ENCODE measurements at places on chromosomes 13 and 19.
A peak's percentile ranks its signal among the peaks of the same experiment; 100 is the strongest.

DNA sequence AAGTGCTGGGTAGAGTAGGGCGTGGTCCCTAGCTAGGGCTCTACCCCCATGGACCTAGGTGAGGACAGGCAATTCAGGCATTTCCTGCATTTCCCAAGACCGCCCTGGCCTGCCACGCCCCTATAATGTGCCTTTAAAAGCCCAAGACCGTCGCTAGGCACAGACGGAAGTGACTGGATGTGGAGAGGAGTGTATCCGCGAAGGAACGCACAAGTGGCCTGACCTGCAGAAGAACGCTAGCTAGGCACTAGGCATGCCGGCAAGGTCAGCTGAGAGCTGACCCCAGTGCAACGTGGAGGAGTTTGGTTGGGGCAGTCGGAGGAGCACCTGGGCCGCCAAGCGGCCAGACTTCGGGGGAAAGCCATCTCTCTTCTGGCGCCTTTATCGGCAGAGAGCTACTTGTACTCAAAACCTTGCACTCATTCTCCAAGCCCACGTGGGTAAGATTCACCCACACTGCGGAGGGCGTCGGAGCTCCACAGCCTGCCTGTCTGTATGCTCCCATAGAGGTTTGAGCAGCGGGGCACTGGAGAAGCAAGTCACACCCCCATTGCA is 370.0 kb downstream of the FGF9 start:
- peak; percentile 1 for DNase-seq

DNA sequence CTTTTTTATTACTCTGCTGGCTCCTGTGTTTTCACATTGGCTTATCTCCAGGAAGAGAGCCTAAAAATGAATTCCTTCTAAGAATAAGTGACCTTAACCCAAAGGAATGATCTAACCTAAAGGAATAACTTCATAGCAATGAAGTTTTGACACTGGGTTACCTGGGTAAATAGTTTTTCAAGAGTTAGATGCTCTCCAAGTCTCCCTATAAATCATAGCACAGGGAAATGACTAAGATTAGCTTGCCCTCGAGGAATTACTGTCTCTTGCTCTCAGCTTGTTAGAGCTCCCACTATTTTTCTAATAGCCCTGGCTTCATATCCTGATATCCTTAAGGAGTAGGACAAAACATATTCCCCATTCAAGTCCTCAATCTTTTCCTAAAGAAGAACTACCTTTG is 66.3 kb downstream of the SPRY2 start:
- no peak for DNase-seq

GRCh38 chr19:38596057-38596981 is 21.4 kb downstream of the MAP4K1 start:
- peak; percentile 62 for DNase-seq

DNA sequence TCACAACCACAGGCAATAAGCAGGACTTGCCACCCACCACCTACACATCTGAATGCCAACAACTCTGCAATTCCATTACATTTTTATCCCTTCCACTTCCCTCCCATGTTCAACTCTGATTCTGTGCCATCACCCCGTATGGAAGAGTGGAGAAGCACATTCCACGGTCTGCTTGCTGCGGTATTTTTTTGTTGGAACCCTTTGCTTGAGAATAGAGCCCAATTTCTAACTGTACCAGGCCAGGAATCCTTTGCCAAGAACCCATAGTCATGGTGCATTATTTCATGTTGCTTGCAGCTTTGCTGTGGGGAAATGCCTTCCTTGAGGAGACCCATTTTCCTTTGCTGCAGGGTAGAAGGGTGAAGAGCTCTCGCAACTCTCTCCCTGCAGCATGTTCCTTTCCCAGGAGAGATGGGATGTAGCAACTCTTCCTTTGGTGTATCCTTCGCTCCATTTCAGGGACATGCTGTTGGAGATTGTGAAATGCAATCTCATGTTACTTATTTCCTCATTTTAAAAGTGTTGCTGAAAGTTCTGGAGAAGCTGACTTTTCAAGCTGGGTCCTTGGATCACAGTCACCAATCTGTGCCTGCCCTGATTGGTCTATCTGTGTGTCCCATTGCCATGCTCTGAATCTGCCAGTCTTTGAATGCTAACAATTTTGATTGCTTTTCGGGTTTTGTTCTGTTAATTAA is 69.8 kb upstream of the STARD13 start:
- peak; percentile 16 for DNase-seq

DNA sequence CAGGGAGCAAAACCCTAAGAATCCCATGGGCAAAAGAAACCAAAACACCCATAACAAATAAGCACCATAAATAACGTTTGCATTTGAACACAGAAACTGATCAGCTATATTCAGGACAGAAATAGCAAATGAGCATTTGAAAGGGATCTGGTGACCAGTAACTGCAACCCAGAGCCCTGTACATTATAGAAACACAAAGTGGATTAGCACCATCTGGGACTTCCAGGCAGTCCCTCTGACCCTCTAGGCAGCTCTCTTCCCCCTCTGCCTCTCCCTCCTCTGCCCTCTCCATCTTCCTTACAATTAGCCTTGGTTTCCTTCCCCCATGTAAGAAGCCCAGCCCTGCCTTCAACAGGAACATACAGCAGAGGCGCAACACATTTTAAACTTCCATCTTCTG is 215.0 kb downstream of the DCLK1 start:
- no peak for DNase-seq

GRCh38 chr13:99223587-99223986 is 22.9 kb downstream of the UBAC2 start:
- no peak for DNase-seq

- no peak for DNase-seq
Observed at GRCh38 chr19:40341601-40342482, 6.4 kb downstream of the C19orf47 start.

DNA sequence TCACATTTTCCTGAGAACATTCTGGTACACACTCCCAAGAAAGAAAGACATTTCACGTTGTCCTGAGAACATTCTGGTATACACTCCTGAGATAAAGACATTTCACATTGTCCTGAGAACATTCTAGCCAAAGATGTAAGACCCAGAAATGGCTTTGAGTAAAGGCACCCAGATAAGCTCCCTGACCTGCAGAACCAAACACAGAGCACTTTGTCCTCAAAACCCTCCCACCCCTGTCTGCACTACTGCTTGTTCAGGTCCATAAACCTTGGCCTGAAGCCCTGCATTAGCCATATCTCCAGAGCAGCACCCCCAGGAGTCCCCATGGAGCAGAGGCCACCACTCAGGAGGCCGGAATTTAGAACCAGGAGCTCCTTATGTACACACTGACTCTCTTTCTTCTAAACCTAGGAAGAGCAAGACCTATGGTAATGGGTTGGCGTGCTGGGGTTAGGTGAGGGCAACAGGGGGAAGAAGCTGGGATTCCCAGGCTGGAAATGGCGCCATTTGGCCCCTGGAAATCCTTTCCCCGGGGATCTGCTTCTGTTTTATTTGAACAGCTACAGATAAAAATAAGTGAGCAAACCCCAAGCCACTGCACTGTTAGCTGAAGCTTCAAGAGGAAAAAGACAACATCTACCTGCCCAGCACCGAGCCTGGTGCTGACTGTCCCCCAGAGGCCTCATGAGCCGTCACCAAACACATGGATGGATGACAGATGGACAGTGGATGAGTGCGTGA is 13.7 kb downstream of the GAS6 start:
- no peak for DNase-seq

- DNase-seq = peak; percentile 89
Observed at GRCh38 chr13:95226932-95227695, 74.1 kb downstream of the ABCC4 start.

GRCh38 chr19:30206187-30206586 is 166.0 kb upstream of the ZNF536 start:
- DNase-seq = no peak

- DNase-seq = no peak
Observed at GRCh38 chr19:46907880-46908279, 47.1 kb downstream of the ARHGAP35 start.

DNA sequence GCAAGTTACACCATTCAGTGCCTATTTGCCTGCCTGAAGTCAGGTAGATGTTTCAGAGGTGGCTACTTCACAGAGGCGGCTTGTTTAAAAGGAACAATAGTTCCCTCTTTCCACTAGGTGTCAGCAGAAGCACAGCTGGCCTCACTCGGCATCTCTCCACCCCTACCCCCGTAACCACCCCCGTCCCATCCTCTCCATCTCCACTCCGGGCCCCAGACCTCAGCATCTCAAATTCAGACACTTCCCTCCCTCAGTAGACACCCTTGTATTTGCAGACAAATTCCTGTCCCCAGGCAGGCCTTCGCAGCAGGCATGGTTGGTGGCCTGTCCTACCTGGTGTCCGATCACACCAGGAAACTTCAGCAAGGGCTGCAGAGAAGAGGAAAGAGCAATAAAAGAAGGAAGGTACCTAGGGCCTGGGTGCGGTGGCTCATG is 9.1 kb upstream of the DPP9 start:
- DNase-seq = peak; percentile 82

GRCh38 chr19:42313096-42313839 is at the start of gene TMEM145:
Gene TMEM145 (plus strand): TSS chr19:42313309. CDS start chr19:42313377, 68 bp downstream.
- peak; percentile 75 for DNase-seq

GRCh38 chr19:954672-955494 is 29.0 kb downstream of the ARID3A start:
- DNase-seq = peak; percentile 39

- peak; percentile 90 for DNase-seq
Observed at GRCh38 chr19:13835791-13836723, 40.8 kb downstream of the ZSWIM4 start.

GRCh38 chr13:22748866-22749577 is 431.8 kb upstream of the SGCG start:
- DNase-seq = no peak

GRCh38 chr13:51541809-51542258 is 42.4 kb upstream of the WDFY2 start:
- peak; percentile 45 for DNase-seq

GRCh38 chr19:11752244-11752736 is 13.5 kb upstream of the ZNF823 start:
- DNase-seq = no peak

DNA sequence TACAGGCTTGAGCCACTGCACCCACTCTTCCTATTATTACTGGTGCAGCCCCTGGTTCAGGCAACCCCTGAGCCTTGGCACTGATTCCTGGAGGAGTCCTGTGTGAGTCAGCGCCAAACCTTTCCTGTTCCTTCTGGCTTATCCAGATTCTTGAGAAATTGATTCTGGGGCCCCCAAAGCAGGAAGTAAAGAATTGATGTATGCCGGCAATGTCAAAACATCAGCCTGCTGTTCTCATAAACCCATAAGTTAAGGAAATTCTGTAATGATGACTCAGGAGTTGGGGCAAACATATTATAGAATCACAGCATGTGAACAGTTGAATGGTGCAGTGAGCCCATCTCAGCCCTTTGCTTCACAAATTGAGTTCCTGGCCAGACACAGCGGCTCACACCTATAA is 1.4 kb upstream of the OR7G3 start:
- DNase-seq = no peak

- DNase-seq = peak; percentile 89
Observed at GRCh38 chr19:1690699-1691307, 38.4 kb upstream of the TCF3 start.

DNA sequence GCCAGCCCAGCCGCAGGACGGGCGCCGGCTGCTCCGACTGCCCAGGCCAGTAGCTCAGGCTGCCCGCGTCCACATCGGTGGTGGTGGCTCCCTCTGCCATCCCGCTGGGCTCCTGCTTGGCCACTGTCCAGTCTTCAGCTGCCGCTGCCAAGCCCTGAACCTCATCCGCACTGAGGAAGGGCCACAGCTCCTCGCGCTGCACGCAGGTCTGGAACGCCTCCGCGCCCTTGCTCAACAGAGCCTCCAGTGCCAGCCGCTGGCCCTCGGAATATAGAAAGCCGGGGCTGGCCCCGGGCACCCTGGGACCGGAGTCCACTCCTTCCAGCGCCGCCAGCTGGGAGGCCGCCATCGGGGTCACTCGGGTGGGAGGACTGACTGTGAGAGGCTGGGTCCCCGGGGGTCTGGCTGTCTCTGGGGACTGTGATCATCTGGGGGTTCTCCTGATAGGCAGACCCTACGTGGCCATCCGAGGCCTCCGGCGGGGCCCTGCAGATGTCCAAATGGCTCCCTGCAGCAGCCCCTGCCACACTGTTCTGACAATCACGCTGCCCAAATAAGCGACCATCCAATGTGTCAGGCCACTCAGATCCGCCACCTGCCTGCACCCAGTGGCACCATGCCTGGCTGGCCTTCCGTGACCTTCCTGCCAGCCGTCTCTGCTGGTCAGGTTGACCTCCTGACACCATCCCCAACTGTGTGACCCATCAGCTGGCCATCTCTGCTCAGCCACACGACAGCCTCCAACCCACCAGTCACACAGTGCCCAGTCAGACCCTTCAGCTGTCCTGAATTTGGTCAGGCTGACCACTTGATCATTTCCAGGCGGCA is 1.6 kb downstream of the FAM83E start:
- DNase-seq = no peak

DNA sequence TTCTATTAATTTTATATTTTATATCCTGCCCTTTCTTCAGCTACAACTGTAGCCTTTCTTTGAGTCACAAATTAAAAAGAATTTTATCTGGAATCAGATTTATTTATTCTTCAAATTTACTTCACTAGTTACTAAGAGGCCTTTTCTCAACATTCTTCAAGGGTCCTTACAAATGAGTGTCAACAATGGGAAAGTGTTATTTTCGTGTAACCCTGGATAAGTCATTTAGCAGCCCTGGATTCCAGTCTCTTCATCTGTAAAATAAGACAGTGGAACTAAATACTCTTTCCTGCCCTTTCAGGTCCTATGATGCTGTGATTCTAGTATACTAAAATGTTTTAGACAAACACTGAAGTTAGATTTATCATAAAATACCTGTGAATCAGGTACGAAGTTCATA is 397.0 kb downstream of the KLF12 start:
- no peak for DNase-seq

GRCh38 chr19:45363861-45364459 is 6.4 kb downstream of the ERCC2 start:
- no peak for DNase-seq

DNA sequence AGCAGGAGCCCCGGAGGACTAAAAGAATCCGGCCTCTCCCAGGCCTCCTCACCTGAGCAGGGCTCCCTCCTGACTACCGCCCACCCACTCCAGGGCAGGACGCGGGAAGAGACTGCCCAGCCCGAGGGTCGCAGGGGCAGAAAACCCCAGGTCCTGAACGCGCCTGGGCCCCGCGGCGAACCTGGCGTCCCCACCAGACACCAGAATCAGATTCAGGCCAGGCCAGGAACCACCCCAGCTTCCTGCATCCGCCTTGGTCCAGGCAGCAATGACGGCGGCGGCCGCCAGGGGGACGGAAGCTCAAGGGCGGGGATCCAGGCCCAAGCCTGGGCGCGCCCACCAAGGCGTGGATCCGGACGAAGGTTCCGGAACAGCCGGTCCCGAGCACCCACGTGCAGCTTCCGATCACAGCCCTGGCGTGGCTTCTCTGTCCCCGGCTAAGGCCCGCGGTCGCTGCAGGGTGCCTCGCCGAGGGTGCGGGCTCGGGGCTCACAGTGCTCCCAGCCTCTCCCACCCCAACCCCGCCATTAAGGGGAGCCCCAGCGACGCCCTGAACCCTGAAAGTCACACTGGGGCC is 3.6 kb downstream of the LGALS7 start:
- DNase-seq = peak; percentile 92

All from hematopoietic multipotent progenitor cell treated with erythropoietin and hydrocortisone succinate and interleukin-3 and kit ligand, for 6 days (in vitro differentiated cells).